Inflammatory macrophage treated with lipopolysaccharide for 4 hours (primary cell): ENCODE measurements at places on chromosomes 13 and 19.

DNA sequence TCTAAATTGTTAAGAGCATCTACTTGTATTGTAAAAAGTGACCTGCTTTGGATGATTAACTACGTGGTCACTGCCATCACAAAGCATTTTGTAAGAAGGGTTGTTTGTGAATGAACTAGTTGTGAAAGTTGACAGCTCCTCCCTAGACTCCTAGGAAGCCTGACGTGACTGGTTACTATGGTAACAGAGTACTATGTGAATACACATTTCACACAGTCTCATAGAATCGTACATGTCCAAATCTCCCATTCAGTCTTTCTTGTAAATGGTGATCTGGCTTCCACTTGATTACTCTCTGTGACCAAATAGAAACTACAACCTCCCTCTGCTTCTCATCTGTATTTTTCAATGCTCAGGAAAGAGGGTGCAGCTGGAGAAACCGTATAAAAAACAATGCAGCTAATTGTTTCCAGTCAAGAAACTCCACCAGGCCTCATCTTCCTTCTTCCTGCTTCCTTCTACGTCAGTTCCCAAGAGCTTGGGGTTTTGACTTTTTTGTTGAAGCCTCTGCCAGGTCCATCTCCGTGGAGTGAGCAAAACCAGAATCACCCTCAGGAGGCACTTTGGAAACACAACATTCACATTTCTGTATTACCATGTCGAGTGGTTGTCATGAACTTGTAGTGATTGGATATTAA is 83.4 kb downstream of the GPC6 start:
- DNase-seq, result no peak

DNA sequence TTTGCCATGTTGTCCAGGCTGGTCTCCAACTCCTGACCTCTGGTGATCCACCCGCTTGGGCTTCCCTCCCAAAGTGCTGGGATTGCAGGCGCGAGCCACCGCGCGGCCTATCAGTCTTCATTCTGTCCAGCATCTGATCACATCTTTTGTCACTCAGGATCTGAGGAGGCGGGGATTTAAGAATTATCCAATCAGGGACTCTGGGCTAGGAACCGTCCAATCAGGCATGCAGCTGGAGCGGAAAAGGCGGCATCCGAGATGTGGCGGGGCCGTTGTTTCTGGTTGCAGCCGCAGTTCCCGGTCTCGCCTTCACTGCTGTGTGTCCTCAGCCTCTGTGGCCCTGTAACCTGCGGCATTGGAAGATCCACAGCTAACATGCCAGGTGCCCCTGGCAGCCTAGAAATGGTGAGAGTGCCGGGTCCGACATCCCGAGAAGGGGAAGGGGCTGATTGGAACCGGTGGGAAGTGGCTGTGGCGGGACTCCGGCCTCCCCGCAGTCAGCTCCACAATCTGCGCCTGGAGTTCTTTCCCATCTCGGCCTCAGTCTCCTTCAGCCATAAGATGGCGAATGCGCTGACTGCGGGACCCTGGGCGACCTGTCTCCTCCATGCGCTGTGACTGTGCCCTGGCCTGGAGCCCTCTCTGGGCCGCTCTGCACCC is at the start of gene ZNF729:
TSS of gene ZNF729 (plus strand) at position 291 of the 660 bp plus-strand sequence. CDS start at position 376, 85 bp downstream.
- no peak for DNase-seq

GRCh38 chr19:19371059-19371458 is 34.4 kb upstream of the GATAD2A start:
- no peak for DNase-seq

DNA sequence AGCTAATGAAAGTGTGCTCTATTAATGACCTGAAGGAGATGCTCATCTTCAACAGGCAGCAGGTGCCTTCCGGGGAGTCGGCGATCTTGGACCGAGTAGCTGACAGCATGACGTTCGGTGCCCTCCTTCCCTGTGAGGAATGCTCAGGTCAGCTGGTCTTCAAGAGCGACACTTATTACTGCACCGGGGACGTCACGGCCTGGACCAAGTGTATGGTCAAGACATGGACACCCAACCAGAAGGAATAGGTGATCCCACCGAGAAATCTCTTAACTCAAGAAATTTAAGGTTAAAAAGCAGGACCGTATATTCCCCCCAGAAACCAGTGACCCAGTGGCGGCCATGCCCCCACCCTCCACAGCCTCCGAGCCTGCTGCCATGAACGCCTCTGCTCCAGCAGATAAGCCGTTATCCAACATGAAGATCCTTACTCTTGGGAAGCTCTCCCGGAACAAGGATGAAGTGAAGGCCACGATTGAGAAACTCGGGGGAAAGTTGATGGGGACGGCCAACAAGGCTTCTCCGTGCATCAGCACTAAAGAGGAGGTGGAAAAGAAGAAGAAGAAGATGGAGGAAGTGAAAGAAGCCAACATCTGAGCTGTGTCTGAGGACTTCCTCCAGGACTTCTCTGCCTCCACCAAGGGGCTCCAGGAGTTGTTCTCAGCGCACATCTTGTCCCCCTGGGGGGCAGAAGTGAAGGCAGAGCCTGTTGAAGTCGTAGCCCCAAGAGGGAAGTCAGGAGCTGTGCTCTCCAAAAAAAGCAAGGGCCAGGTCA is 22.8 kb upstream of the ANKRD10 start:
- peak; percentile 62 for DNase-seq

DNA sequence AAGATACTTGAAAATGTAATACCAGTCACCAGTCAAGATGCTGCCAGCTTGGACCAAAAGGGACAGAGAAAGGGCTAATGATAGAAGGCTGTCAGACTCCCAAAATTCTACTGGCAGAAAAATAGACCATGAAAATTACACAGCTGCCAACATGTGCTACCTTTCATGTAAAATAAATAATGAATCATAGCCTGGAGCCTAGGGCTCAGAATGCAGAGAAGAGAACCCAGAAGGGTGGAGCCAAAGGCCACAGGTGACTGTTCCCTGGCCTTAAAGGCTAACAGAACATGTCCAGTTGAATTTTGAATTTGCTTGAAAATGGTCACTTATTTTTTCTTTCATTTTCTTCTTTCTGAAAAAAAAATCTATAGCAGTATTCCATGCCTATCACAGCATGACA is 1827.0 kb upstream of the MIR17HG start:
- no peak for DNase-seq

DNA sequence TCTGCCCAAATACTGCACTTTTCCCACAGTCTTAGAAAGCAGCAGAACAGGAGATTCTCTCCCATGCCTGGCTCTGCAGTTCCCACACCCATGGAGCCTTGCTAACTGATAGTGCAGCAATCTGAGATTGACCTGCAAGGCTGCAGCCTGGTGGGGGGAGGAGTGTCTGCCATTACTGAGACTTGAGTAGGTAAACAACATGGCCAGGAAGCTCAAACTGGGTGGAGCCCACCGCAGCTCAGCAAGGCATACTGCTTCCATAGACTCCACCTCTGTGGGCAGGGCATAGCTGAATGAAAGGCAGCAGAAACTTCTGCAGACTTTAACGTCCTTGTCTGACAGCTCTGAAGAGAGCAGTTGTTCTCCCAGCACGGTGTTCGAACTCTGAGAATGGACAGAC is 358.5 kb upstream of the PCDH9 start:
- DNase-seq, result no peak

- no peak for DNase-seq
These were observed 967 bp downstream of the REXO1 start for GRCh38 chr19:1847348-1847683.

- DNase-seq, result no peak
These were observed 315.7 kb downstream of the FGF9 start for GRCh38 chr13:21986602-21987001.

- DNase-seq, result no peak
These were observed 12.7 kb downstream of the LAIR1 start for GRCh38 chr19:54352041-54352440.

- no peak for DNase-seq
These were observed 5.0 kb upstream of the GZMM start for GRCh38 chr19:538641-539428.

DNA sequence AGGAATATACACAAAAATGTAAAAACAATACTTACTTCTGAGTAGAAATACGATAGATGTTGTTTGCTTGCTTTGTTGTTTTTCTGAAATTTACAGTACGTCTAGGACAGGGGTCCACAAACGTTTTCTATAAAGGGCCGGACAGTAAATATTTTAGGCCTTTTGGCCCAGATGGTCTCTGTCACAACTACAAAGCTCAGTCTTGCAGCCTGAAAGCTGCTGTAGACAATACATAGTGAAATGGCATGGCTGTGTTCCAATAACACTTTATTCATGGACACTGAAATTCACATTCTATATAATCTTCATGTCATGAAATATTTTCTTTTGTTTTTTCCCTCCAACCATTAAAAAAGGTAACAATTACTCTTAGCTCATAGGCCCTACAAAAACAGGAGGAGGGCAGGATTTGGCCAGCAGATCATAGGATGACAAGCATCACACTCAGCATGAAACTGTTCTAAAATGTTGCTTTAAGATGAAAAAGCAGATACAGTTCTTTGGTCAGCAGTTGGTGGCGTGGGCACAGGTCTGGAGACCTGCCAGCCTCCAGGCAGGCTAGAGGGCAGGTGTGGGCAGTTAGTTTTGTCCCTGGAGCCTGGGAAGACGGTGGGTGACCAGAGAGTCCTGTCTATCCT is at the start of gene EDDM13:
TSS of gene EDDM13 (plus strand) at position 588 of the 638 bp plus-strand sequence. CDS start 87 bp downstream, outside the sequence.
- DNase-seq, result no peak

DNA sequence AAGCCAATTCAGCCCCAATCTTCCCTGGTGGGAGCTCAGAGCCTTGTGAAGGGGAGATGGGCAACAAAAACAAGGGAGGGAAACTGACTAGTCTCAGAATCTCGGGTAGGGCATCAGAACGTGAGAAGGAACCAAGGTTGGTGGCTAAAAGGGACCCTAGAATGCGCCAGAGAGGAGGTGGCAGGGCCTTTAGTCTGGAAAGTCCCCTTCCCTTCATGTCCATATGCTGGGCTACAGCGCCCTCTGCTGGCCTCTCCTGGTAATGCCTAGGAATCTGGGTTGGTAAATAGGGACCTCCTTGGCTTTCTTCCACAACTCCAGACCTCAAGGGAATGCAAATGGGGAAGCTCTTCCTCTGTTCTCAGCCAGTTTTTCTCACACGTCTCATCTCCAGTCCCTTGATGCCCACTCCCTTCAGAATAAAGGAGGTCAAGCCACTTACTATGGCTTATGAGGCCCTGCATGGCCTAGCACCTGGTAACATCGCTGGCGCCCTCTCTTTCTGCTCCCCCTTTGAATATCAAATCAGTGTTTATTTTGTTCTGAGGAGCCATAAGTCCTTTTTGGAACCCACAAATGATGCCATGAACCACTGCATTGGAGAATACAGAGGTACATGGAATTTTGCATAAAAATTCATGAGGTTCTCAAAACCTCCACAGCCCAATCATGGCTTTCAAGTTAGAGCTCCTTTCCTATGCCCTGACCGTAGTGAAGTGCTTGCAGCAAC is 1.4 kb upstream of the CCDC97 start:
- peak; percentile 90 for DNase-seq

DNA sequence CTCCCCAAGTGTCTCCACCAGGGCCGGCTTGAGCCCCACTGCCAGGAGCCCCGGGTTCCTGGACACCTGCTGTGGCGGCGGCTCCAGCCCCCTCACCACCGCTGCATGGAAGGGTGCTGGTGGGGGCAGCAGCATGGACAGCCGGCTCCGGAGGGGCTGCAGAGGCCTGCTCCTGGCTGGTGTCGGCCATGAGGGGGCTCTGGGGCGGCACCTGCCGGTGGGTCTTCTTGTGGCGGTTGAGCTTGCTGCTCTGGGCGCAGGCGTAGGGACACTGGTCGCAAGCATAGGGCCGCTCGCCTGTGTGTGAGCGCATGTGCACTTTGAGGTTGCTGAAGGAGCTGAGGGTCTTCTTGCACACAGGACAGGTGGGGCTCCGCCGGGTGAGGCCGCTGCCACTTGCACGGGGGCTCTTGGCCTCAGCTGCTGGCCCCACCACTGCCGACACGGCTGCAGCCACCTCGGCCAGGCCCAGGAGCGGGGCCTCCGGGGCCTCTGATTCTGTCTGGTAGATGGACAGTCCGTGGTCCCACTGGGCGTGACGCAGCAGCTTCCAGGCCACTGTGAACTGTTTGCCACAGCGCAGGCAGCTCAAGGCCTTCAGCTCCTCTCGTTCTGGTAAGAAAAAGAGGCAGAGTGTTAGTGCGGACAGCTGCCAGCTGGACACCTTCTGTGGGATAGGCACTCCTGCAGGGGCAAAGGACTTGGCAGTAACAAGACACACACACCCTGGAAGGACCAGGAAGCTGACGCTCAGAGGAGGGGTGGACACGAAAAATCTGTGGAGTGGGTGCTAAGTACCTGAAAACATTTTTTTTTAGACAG is 4.1 kb downstream of the ZNF296 start:
- no peak for DNase-seq

DNA sequence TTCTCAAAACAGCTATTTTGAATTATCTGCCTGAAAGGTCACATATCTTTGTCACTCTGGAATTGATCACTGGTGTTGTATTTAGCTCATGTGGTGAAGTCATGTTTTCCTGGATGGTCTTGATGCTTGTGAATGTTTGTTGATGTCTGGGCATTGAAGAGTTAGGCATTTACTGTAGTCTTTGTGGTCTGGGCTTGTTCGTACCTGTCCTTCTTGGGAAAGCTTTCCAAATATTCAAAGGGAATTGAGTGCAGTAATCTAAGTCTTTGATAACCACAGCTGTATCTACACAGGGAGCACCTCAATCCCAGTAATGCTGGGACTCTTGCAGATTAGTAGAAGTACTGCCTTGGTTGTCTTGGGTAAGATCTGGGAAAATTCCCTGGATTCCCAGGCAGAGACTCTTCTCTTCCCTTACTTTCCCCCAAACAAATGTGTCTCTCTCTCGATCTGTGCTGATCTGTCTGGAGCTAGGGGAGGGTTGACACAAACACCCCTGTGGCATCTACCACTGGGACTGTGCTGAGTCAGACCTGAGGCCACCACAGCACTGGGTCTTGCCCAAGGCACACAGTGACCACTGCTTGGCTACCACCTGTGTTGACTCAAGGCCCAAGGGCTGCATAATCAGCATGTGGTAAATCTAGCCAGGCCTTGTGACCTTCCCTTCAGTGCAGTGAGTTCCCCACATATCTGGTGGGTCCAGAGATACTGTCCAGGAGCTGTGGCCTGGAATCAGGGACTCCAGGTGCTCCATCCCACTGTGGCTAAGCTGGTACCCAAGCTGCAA is 5.5 kb upstream of the CYP4F3 start:
- DNase-seq, result no peak

GRCh38 chr13:76703621-76704288 is 182.4 kb downstream of the KCTD12 start:
- no peak for DNase-seq

- DNase-seq, result no peak
These were observed 22.4 kb upstream of the MIER2 start for GRCh38 chr19:366951-367350.

GRCh38 chr19:1000095-1000494 is at the start of gene GRIN3B:
Gene GRIN3B (plus strand): TSS chr19:1000419. CDS start chr19:1000438, 19 bp downstream.
- peak; percentile 46 for DNase-seq

- no peak for DNase-seq
These were observed 93.7 kb upstream of the SGCG start for GRCh38 chr13:23086968-23087623.

GRCh38 chr13:101398920-101399319 is 17.4 kb downstream of the NALCN start:
- DNase-seq, result no peak

DNA sequence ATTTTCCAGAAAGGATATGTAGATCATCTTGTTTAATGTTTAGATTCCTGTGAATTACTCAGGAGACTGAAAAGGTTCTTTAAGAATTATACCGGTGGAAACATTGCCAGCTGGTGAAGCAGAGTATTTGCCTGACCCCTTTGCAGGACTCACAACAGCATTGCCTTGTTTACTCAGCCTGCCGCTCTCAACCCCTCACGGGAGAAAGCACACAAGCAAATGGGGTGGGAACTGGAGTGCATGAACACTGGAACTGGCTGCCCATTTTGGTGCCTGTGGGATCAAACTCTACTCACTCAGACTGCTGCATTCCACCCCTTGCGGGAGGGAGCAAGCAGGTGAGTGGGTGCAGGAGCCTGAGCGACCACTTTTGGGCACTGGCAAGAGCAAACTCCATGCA is 804.7 kb upstream of the SLITRK1 start:
- no peak for DNase-seq
